ENCODE measurements at places on chromosomes 3 and 15.

- no peak for DNase-seq
Measured at GRCh38 chr15:67084561-67084960, 19.2 kb downstream of the SMAD3 start.

- DNase-seq = no peak
Measured at GRCh38 chr3:144252896-144253295, 281.3 kb downstream of the DIPK2A start.

GRCh38 chr3:59780209-59780608 lies 730.4 kb upstream of the CFAP20DC start:
- no peak for DNase-seq

DNA sequence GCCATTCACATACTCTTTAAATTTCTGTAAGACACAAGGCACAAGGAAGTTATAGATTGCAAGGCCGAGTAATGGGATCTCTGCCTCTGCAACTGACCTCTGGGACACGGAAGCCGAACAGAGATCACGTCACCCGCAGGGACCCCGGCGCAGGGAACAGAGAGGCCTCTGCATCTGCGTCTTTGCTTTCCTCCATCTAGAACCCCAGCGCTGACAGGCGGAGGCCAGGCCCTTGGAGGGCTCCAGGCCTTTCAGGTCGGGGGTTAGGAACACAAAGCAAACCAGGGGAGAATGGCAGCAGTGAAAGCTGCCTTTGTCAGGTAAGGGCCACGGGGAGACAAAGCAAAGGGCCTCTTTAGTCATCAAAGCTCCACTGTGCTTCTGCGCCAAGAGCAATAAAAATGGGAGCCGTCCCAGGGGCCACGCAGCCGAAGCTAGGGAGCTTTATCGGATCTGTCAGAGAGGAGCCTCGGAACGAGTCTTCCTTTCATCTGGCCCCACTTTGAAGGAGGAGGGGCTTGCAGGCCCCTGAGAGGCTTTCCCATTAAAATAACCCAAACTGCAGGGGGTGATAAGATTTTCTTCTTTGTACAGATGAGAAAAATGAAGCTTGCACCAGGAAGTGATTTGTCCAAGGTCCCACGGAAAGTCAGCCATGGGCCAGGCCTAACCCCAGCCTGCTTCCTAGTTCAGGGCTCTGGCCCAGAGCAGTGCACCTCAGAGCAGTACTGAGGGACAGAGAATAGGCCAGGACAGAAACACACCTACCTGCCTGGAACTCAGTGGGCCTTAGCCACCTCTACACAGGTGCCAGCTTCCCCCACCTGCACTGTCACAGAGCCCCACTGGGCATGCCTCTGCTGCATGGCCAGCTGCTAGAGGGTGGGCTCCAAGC lies 84.4 kb upstream of the RAD18 start:
- DNase-seq = no peak

- no peak for DNase-seq
Measured at GRCh38 chr15:33161209-33161608, 33.3 kb downstream of the FMN1 start.

GRCh38 chr3:8868996-8869395 lies 94.3 kb downstream of the RAD18 start:
- no peak for DNase-seq

- no peak for DNase-seq
Measured at GRCh38 chr15:92243227-92243626, 150.5 kb upstream of the ST8SIA2 start.

Measured in coronary artery (tissue), 2 donors.